ENCODE measurements at places on chromosomes 3 and 15.
A peak's percentile ranks its signal among the peaks of the same experiment; 100 is the strongest.

GRCh38 chr3:71271596-71271995 lies 311.9 kb downstream of the FOXP1 start:
- no peak for DNase-seq

DNA sequence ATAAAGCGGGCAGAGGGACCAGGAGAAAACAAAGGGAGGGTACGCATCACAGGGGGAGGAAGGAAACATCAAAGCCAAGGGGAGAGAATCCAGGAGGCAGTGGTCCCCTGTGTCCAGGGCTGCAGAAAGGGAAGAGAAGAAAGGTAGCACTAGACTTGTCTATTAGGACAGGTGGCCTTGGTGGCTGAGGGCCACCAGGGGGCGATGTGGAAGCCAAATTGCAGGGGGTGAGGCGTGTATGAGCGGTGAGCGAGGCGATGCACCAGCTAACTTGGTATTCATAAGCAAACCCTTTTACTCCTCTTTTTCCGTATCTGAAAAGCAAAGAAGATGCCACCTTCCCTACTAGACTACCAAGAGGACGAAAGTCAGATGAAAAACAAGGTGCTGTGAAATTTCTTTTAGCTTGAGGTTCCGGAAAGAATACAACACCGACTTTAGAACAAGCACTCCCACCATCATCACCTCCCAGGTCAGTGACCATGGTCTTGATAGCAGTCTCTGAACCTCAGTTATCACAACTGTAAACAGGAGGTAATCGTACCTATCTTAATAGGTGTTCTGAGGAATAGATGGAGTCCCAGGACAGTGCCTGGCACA lies 654.4 kb upstream of the ADAMTS9 start:
- DNase-seq, result no peak

- DNase-seq, result no peak
Measured at GRCh38 chr3:122930063-122930997, 97.2 kb downstream of the SEMA5B start.

DNA sequence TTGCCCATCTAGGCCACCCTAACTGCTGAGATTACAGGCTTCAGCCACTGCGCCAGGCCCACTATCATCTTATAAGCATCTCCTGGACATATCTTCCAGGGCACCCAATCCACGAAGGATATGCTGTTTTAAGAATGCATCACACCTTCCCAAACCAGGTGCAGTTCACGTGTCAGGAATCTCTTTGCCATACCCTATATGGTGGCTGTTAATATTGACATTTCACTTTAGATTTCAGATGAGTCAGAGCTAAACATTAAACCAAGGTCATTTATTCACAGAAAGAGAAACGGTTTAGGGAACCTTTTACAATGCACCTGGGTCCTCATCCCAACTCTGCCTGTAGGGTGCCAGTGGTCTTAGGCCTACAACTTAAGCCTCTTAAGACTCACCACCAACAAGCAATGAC lies 85.7 kb downstream of the TBL1XR1 start:
- no peak for DNase-seq

- DNase-seq, result no peak
Measured at GRCh38 chr3:170145278-170145677, 36.3 kb downstream of the PHC3 start.

GRCh38 chr3:172595664-172596393 lies 72.6 kb upstream of the TNFSF10 start:
- DNase-seq, result no peak

- no peak for DNase-seq
Measured at GRCh38 chr3:51384055-51384725, 901 bp upstream of the MANF start.

DNA sequence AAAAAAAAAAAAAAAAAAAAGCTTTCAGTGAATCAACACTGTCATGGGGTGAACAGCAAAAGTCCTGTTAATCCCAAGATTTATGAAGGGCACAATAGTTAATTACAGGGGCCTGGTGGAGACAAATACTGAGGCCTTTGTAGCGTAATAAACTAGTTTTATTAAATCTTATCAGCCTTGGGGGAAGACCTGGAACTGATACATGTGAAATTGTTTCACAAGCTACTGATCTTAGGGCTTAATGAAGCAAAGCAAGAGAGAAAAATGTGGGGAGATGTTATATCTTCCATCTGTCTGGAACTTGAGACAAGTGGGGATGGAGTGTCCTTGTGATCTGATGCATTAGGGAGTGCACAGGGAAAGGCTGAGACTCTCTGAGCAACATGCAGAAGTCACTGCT lies 47.9 kb upstream of the OSBPL11 start:
- DNase-seq, result no peak

DNA sequence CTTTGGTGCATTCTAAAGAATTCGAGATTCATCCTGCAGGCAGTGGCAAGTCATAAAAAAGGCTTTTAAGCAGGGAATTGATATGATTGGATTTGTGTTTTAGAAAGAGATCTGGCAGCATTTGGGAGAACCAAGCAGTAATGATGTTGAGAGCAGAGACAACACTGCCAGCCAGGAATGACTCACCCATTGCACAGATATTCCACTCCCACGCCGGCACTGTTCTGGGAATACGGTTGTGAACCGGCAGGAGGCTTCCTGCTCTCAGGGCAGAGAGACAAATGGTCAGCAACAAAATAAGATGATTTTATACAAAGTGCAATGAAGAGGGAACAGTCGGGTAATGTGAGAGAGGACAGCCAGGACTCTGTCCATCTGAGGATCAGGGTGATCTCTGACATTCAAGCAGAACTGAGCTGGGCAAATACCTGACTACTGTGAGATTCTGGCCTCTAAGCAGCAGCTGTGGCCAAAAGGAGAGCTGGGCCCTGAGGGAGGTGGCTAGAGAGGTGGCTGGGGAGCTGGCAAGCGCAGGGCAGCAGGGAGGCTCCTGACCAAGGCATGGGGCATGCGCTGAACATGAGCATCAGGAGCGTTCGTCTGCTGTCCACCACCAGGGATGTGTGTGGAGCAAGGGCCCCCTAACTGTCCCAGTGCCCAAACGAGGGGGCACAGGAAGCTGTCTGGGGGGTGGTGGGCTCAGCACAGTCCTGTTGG lies 56.1 kb upstream of the PLXNA1 start:
- DNase-seq, result peak; percentile 58

DNA sequence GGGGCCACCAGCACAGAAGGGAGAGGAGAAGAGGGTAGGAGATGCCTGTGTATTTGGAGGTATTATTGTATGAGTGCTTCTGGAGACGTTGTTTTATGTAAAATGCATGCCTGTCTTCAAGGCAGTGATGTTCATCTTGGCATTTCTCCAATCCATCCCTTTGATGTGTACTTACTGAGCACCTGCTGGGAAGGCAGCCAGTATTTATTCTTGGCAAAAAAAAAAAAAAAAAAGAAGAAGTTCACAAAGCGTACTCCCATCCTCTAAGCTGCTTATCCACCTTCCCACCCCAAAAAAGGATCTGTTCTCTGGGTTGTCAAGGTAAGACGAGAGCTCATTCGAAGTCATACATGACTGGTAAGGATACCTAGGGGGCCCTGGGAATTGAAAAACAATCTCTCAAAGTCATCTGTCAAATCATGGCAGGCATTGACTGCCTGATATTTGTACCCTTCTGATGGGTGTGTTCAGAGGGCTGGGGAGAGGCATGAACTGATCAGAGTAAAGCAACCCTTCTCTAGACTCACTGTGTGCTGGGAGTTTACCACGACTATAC lies 30.0 kb upstream of the SLC6A1 start:
- no peak for DNase-seq

DNA sequence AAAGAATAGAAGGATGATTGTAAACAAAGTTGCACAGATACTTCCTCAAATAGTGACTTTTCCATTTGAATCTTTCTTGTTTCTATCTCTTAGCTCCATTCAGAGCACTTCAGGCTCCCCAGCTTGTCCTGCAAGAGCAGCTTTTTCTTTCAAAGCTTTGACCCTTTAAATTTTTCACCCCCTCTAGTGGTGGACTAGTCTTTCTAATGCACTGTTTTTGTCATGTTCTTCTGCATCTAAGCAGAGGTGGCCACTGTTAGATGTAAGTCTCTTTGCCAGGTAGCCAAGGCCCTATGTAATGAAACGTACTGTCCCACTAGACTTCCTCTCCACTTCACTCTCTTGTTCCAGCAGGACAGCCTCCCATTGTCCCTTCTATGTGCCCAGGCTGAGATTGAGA lies 74.0 kb upstream of the MANF start:
- no peak for DNase-seq

DNA sequence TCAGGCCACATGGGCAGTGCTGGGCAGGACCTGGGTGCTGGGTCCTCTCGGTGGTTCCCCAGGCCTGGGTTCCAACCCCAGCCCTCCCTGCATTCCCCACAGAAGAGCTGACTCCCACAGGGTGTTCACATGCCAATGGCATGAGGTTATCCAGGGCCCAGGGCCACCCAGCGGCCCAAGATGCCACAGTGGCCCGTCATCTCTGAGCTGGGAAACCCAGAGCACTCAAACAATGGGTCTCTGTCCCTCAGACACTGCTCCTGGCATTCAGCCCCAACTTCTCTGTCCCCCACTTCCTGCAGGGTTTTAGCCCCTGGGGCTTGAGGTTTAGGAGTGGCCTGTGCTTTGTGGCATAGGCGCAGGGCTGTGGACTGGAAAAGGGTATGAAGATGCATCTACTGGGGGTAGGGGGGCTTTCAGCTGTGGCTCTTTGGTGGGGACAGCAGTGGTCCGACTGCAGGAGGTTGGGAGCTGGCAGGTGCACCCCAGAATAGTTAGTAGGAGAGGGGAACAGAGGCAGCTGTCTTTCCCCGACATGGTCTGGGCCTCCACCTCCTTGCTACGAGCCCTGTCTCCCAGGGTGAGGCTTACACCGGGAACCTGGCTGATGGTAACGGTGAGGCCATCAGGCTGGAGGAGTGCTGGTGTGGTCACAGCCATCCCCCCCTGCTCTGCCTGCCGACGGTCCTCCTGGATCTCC lies 1.7 kb downstream of the CCDC9B start:
- DNase-seq, result peak; percentile 34

DNA sequence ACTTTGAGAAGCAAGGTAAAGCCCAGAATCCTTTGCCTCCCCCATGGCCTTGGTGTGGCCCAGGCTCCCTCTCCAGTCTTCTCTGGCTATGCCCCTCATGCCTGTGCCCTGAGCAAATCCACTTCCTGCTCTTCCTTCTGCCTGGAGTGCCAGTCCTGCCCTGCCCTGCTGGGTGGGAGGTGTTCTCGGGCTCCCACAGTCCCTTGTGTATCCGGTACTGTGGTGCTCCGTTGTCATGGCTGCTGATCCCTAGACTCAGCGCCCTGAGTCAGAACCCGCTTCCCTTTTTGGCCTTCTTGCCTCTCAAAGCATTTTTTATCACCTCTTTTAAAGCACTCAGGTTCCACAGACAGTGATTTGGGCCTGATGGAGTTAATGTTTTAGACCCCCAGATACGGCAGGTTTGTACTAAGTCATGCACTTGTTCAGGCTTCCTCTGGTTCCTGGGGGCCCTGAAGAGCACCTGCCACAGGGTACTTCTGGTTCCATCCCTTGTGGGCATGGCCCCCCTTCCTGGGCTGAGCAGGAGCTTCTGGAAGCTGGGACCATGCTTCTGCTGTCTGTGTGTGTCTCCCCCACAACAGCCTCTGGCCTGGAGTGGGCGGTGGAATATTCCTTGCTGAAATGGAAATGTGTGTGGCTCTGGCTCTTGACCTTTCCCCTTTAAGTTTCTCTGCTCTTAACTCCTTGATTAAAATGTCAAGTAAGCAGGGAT lies 29.6 kb upstream of the ADAMTS7 start:
- no peak for DNase-seq

DNA sequence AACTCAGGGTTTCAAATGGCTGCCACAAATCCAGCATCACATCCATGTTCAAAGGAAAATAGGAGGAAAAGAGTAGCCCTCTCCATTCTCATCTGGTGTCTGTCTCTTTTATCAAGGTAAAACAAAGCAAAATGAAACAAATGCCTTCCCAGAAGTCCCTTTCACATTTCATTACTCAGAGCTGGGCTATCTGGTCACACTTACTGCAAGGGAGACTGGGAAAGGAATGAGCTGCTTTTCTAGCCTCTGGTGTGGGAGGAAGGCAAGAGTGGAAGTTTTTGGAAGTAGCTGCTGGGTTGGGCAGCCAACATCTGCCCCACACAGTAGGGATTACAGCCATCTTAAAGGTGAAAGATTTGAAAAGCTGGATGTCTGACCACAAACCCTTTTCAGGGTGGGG lies 51.8 kb downstream of the KLF15 start:
- DNase-seq, result no peak

DNA sequence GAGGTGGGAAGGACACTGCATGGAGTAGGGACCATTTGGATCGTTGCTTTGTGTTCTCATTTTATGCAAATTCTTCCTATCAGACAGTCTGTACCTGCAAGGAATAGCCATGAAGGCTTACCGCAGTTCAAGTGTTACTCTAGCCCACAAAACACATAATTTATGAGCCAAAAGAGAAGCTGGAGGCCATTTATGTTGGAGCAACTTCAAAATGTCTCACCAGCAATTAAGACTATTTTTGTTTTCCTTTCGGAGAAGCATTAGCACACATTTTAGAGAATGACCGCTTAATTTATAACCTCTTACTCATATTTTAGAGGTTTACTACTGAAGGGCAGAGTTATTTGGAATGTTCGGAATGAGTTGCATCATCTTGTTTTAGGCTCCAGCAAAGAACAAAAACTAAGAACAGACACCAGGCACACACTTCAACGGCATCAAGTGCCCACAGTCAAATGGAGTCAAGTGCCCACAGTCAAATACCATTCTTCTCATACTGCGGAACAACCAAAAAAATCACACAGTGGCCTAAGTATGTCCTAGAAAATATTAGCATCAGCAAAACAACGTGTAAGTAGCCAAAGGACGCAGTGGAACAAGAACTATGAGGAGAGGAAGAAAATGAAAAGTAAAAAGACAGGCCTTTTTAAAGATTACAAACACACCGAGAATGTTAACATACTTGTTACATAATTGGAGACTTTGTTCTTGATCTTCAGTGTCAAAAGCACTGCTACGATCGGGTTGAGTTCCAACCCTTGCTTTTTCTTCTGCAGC lies 17.5 kb upstream of the GOLGA8J start:
- no peak for DNase-seq

DNA sequence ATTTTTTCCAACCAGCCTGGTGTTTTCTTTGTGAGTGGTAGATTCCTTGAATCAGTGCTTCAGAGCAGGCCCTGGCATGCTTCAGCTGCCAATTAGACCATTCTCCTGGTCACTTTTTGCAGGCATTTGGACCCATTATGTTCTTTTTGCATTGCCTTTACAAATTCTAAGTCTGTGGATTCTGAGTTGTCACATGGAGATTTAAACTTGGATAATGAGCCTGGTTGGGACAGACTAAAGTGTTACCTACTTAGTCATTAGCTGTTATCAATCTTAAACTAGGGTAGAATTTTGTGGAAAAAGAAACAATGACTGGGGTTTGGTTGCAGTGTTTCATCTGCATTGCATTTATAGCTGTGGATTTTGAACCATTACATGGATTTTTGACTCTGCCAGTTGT lies 40.6 kb downstream of the ARHGEF26 start:
- DNase-seq, result no peak

- DNase-seq, result no peak
Measured at GRCh38 chr3:46666453-46666845, 27.0 kb downstream of the ALS2CL start.

GRCh38 chr15:34701536-34701935 lies 53.3 kb downstream of the GJD2 start:
- DNase-seq, result no peak

DNA sequence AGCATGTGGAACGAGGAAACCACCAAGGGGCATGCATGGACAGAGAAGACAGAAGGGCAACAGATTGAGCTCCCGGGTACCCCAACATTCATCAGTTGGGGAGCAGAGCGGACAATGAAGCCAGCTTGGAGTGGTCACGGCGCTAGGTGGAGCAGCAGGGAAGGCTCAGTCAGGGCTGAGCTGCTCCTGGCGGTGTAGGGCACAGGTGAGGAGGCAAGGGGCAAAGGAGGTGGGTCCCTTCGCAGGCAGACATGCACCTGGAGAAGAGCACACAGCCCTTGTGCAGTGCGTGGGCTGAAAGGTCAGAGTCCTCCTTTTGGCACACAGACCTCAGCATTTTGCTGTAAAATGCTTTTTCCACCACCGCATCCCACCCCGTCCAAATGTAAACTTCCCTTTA lies 90.0 kb upstream of the SLC6A6 start:
- no peak for DNase-seq

Data from occipital lobe (tissue), 3 donors.